ENCODE measurements at places on chromosomes 4 and X.
A peak's percentile ranks its signal among the peaks of the same experiment; 100 is the strongest.

GRCh38 chr4:148265627-148266026, 176.6 kb downstream of the NR3C2 start:
- no peak for DNase-seq

DNA sequence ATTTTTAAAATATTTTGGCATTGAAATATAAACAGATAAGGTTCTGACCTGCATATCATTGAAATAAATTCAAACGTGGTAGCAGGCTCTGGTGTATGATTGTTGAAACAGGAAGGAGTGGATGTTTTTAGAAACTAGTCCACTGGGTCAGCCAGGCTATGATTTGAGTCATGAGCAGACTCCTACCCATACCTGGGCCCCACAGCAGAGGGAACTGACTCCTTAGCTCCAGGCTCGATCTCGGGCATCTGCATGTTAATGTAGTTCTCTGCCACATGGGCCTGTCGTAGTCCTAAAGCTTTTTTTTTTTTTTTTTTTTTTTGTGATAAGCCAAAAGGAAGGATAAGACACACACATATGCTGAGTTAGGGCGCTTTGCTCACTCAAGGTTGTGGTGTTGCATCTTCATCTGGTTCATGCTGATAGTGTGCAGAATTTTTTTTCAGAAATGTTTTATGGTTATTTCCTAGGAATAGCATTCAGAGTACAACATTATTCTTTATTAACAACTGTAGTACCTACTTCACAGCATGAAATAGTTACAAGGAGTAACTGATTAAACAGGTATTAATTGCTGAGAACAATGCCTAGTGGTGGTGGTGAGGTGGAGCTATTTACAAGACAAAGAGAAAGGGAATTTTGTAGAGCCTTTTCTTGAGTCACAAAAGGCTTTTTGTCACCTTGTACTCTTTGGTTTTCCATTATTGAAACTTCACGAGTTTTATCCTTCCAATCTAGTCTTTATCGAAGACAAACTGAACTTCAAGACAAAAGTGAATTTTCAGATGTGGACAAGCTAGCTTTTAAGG, 27.3 kb downstream of the OFD1 start:
- no peak for DNase-seq

GRCh38 chr4:25769251-25769650, 93.5 kb downstream of the SEL1L3 start:
- no peak for DNase-seq

DNA sequence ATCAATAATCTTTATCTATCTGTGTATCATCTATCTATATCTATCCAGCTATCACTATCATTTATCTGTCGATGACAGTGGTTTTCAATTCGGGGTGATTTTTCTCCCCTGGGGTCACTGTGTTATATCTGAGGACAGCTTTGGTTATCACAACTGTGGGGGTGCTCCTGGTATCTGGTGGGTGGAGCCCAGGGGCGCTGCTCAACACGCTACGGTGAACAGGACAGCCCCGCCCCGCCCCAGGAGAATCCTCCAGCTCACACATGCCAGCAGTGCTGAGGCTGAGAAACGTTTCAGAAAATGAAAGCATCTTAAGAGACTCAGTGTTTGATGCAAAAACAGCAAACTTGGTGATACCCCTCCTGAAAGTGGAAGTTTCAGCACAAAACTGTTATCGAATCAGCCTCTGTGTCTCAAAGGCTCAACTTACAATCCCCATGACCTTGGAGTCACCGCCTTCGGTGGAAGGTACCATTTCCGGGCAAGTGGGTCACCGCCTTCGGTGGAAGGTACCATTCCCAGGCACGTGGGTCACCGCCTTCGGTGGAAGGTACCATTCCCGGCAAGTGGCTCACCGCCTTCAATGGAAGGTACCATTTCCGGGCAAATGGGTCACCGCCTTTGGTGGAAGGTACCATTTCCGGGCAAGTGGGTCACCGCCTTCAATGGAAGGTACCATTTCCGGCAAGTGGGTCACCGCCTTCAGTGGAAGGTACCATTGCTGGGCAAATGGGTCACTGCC, 315.3 kb downstream of the DHRSX start:
- DNase-seq, result no peak

GRCh38 chrX:129019412-129019811, 503.9 kb downstream of the SMARCA1 start:
- no peak for DNase-seq

DNA sequence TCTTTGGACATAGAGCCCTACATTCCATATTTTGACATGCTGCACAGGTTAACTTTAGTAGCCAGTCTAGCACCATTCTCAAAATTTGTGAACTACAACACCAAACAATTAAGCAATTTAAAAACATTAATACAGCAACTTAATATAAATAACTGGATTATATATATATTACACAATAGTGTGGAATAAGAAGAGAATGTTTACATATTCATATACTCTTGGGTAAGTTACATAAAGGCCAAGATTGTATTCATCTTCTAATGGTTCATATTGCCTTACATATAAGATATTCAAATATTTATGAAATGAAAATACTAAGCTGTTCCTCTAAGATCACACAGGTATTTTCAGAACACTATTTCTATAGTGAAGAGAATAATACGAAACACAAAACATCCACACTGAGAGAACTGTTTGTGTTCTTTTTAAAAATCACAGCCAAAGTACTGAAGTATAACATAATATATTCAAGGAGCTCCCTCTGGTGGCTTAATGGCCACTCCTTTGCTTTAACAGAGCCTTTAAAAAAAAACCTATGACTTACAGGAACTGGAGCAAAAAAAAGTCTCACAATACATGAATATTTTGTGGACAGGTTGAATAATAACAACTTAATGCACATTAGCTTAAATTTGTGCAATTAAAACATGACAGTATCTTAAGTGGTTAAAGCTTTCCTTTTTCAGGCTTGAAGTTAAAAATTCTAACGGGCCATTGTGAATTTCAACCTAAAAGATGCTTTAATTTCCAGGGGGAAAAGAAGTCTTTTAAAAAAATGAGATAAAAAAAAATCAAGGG, 46.2 kb downstream of the NEK1 start:
- peak; percentile 11 for DNase-seq

GRCh38 chrX:129622757-129623301, 31.9 kb downstream of the APLN start:
- no peak for DNase-seq

- DNase-seq, result no peak
Measured at GRCh38 chr4:155766622-155767021, 7.8 kb downstream of the GUCY1B1 start.

- DNase-seq, result no peak
Measured at GRCh38 chrX:134025986-134026545, 40.7 kb upstream of the GPC3 start.

- no peak for DNase-seq
Measured at GRCh38 chr4:152572417-152573086, 36.7 kb upstream of the FBXW7 start.

DNA sequence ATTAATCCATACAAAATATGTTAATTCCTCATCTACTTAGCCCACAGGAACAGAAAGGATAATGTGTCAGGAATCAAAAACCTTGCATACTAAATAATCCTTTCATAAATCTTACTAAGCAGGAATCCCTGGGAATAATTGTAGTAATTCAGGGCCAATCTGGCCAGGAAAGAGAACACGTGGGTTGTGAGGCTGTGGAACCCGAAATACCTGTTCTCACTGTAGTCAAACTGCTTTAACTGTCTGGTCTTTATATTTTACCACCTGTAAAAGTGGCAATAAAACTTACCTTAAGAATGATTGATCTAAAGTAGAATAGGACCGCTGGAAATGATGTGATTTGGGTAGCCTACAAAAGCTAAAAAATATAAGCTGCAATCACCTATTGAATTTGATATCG, 1620.9 kb downstream of the STIM2 start:
- DNase-seq, result no peak

DNA sequence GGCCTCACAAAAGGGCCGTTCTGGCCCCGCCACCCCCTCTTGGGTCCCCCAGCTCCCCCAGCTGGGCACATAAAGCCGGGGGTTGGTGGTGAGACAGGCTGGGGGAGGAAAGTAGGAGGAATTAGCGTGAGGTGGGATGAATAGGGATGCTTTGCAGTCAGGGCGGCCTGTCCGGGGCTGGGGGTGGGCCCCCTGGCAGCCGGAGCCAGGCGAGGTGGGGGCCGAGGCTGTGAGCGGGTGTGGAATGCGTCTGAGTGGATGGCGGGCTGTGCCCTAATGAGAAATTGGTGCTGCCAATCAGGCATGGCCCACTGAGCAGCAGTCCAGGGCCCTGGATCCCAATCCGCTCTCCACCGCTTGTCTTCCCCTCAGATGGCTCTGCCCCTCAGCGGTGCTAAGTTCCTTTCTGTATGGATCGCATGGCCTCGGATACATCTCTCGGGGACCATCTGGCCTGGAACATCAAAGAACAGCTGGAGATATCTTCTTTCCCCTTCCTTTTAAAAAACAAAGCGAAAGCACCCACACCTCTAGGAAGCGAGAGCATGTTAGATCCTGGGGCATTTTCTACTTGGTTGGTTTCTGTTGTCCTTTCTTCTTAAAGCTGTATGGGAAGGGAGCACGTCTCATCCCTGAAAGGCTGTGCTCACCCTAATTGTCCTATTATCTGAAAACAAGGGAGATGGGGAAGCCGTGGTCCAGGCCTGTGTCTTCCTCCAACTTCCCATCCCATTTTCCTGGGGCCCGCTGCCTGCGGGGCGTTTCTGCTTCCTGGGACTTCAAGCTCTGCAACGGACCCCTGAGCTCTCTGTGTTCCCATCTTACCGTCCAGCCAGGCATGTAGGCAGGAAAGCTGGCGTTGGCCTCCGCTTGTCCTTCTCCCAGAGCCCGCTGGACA, 106.9 kb downstream of the SORCS2 start:
- DNase-seq, result no peak

- no peak for DNase-seq
Measured at GRCh38 chr4:113756005-113756410, 5.5 kb downstream of the CAMK2D start.

DNA sequence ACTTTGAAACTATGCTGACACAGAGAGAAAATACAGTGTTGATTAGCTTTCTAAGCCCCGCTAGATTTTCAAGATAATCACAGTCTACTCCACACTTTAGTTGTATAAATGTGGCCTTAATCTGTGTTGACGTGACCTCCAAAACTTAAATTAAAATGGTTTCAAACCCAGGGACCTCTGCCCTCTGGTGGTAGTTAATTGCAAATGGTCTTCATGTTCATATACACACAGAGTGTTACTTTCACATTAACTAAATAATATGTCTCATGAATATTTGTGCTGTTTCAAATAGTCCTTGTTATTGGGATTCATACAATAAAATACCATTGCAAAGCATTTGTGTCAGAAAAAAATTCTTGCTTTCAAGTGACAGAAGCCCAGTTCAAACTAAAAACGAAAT, 64.3 kb downstream of the TASL start:
- DNase-seq, result no peak

GRCh38 chr4:136934601-136935000, 597.7 kb downstream of the PCDH18 start:
- no peak for DNase-seq

GRCh38 chr4:144868309-144868708, 222.4 kb downstream of the HHIP start:
- no peak for DNase-seq

DNA sequence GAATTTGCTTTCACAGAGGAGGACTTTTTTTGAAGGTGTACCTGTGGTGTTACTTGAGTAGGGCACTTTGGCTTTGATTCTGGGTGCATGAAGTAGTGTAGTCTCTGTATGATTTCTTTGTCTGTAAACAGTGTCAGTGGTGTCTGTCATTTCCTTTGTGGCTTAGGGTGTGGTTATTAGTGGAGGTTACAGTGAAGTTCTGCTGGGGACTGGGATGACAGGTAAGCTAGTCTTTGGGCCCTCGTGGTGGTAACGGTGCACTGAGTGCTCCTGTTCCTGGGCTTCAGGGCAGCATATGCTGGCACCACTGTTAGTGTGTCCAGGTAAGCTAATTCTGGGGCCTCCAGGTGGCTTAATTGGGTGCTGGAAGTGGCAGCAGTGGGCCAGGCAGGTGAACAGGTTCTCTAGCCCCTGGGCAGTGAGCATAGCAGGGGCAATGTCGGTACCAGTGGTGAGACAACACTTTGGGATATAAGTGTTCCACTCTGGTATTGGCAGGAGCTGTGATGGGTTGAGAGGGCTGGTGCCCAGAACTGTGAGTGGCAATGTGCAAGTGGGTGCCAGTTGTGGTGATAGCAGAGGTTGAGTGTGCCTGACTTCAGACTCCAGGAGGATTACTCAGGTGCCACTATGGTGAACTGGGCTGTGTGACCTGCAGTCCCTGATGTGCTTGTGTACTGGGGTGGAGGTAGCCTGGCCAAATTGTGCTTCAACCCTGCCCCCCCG, 26.0 kb upstream of the VSIG1 start:
- DNase-seq, result no peak

GRCh38 chr4:81628489-81628888, 156.8 kb upstream of the RASGEF1B start:
- no peak for DNase-seq

DNA sequence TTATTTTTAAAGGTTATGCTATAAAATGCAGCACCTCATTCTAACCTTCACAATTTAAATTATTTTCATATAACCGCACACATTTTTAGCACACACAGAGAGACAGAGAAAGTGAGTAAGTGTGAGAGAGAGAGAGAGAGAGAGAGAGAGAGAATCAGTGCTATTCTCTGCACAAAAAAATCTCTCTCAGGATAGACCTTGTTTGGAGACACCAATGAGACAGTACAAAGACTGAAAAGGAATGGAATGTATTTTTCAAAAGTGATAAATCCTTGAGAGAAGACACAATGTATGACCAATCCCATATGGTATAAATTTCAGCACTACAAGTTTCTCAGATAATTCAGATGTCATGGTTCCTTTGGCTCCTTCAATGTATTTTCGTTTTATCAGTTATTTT, 132.1 kb upstream of the PCDH18 start:
- no peak for DNase-seq

DNA sequence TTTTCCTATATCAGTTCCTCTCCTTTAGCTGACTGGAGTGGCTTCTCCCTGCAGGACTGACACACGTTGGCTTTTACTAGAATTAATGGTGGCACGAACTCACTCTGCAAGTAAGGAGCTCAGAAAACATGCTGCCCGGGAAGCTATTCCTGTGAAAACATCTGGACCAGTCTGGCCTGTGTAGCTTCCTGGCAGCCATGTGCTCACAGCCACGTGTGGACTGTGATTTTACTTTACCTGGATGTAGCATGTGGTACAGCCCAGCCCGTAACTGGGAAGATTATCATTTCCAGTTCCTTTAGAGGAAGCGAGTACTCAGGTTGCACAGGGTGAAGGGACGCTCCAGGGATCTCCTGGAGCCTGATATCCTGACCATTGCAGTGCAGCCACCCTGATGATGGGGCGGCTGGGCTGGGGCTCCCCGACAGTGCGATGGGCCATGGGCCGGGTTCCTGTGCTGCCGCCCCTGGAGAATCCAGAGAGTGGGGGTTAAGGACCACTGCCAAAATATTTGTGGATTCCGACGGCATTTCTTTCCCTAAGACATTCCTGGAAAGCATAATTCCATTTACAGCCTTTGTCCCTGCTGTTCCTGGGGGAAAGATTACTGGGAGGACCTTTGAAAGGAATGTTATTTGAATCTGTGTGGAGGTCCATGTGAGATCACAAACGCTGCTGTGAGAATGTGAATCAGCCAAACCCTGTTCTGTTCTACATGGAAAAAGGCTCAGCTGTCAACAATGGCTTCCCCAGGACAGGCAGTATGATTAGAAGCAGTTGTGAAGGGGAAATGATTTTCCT, 35.0 kb downstream of the PROM1 start:
- no peak for DNase-seq

Data from stimulated activated CD4-positive, alpha-beta T cell treated with anti-CD3 and anti-CD28 coated beads, Interleukin-2, amount 100 ng/mL, for 48 hours (primary cell).